Large intestine (tissue), 12 donors: ENCODE measurements at places on chromosomes 3 and 15. TPM values are rescaled to one million over a fixed set of nuclear protein-coding genes. Genes with fewer than 3 reads are reported as not detected.

The NSUN3 gene
- polyA plus RNA-seq = 11.8 TPM

The PAQR5 gene
- polyA plus RNA-seq = 3.4 TPM

The CDCP1 gene
- polyA plus RNA-seq = 25.5 TPM

The FOXB1 gene
- 0.03 TPM for polyA plus RNA-seq

The ATP13A5 gene
- polyA plus RNA-seq = 0.09 TPM

The SLC30A4 gene
- polyA plus RNA-seq = 3.7 TPM

The C3orf18 gene
- 6.8 TPM for polyA plus RNA-seq

The PRICKLE2 gene
- polyA plus RNA-seq = 10.5 TPM

- no peaks in the 10 kb centered on the region for H3K36me3 ChIP-seq
- H3K27me3 ChIP-seq = no peaks in the 10 kb centered on the region
- DNase-seq = no peak
- no peaks in the 10 kb centered on the region for H3K4me1 ChIP-seq
- H3K4me3 ChIP-seq = no peak overlapping the region
- no peak overlapping the region for H3K27ac ChIP-seq
These were observed 723.5 kb upstream of the SGO1 start for GRCh38 chr3:20909511-20909910.

DNA sequence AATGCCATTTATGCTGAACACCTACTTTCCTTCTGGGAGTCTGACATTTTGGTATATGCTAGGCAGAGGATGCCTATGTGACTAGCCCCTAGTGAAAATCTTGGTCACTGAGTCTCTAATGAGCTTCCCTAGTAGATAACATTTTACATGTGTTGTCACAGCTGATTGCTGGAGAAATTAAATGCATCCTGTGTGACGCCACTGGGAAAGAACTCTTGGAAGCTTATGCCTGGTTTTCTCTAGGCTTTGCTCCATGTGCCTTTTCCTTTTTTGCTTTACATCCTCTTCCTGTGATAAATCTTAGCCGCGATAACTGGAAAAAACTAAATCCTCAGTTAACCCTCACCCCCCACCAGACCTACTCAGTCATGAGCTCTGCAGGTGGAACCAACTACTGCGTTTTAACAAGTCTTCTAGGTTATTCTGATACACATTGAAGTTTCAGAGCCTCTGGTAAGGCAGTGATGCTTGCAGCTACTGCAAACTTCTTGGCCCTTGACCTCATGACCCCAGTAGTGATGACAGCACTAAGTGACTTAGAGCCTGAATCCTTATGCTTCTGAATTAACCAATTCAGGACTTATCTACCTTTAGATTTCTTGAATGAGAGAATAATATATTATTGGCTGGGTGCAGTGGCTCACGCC, 292.4 kb upstream of the SOX14 start:
- H3K27me3 ChIP-seq = no peaks in the 10 kb centered on the region
- H3K27ac ChIP-seq = no peak overlapping the region
- H3K36me3 ChIP-seq = no peaks in the 10 kb centered on the region
- DNase-seq = no peak
- no peak overlapping the region for H3K4me3 ChIP-seq

- H3K27ac ChIP-seq = no peak overlapping the region
- H3K27me3 ChIP-seq = peaks cover 2% of the 10 kb centered on the region
- DNase-seq = no peak
- no peaks in the 10 kb centered on the region for H3K4me1 ChIP-seq
These were observed 223.0 kb upstream of the LYSMD4 start for GRCh38 chr15:99956022-99956775.

GRCh38 chr3:124401843-124402242, 328.4 kb upstream of the UMPS start:
- H3K27ac ChIP-seq = peak overlapping the region; percentile 23
- H3K4me1 ChIP-seq = peaks cover 27% of the 10 kb centered on the region
- DNase-seq = no peak
- no peaks in the 10 kb centered on the region for H3K36me3 ChIP-seq

- H3K27ac ChIP-seq = peak overlapping the region; percentile 8
- no peak overlapping the region for H3K4me3 ChIP-seq
- H3K27me3 ChIP-seq = no peaks in the 10 kb centered on the region
- H3K36me3 ChIP-seq = peaks cover 34% of the 10 kb centered on the region
- H3K4me1 ChIP-seq = peaks cover 6% of the 10 kb centered on the region
These were observed 11.2 kb upstream of the MST1R start for GRCh38 chr3:49914906-49915305.

DNA sequence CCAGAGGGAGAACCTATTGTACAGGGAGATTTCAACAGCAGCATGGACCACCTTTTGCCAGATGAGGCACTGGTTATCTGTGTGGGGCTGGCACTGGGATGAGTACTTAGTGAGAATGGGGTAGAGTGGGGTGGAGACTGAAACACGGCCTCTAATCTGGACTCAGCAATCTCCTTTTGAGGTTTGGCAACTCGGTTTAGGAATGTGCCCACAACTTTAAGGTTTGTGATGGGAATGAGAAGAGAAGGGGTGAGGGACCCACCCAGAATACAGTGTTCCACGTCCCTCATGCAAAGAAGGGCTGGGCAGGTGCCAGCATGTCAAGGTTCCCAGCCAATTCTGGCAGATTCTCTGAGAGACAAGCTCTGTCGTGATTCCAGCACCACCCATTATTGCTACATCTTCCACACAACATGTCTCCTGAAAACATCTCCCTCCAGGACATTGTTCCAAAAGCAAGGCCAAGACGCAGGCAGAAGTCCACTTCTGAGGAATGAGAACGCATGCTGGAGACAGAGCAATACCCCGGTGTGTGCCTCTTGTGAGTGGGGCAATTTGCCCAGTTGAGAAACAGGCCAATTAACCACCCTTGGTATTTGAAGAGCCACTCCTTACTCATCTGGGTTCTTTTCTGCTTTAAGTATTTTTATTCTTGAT, 37.5 kb upstream of the CCR4 start:
- no peak overlapping the region for H3K4me3 ChIP-seq
- DNase-seq = peak; percentile 32
- peak overlapping the region; percentile 17 for H3K27ac ChIP-seq
- H3K36me3 ChIP-seq = no peaks in the 10 kb centered on the region
- no peaks in the 10 kb centered on the region for H3K27me3 ChIP-seq

GRCh38 chr15:98873441-98874218, 134.0 kb downstream of the PGPEP1L start:
- no peaks in the 10 kb centered on the region for H3K36me3 ChIP-seq
- H3K4me3 ChIP-seq = no peak overlapping the region
- no peak overlapping the region for H3K27ac ChIP-seq

GRCh38 chr3:188890572-188891270, 281.1 kb upstream of the TPRG1 start:
- H3K4me3 ChIP-seq = no peak overlapping the region
- DNase-seq = no peak
- no peaks in the 10 kb centered on the region for H3K27me3 ChIP-seq

DNA sequence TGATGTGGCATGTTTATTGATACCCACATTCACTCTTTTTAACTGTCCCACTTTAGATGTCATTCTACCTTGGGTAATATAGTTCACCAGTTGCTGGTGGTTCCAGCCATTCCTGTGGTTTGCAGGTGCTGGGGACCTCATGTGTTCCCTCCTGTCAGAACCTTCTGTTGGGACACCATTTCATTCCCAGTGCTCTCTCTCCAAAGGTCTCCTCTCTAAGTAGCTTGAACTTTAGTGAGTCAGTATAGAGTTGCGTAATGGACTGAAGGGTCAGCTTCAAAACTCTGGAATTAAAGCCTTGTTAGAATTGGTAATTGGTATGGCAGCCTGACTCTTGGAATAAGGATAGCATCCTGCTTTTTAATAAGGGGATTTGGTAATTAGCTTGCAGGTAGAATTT, 108.5 kb downstream of the PLCL2 start:
- no peak overlapping the region for H3K27ac ChIP-seq
- H3K4me3 ChIP-seq = no peak overlapping the region
- no peaks in the 10 kb centered on the region for H3K27me3 ChIP-seq
- H3K4me1 ChIP-seq = no peaks in the 10 kb centered on the region
- no peak for DNase-seq
- no peaks in the 10 kb centered on the region for H3K36me3 ChIP-seq

- DNase-seq = peak; percentile 62
- H3K27ac ChIP-seq = peak overlapping the region; percentile 16
- no peak overlapping the region for H3K4me3 ChIP-seq
- H3K4me1 ChIP-seq = no peaks in the 10 kb centered on the region
- no peaks in the 10 kb centered on the region for H3K36me3 ChIP-seq
- no peaks in the 10 kb centered on the region for H3K27me3 ChIP-seq
These were observed 385.7 kb downstream of the LSAMP start for GRCh38 chr3:116059421-116060096.

GRCh38 chr3:184814214-184814613, 2.2 kb downstream of the VPS8 start:
- H3K27ac ChIP-seq = no peak overlapping the region
- H3K4me1 ChIP-seq = peaks cover 5% of the 10 kb centered on the region
- DNase-seq = no peak
- H3K4me3 ChIP-seq = no peak overlapping the region

DNA sequence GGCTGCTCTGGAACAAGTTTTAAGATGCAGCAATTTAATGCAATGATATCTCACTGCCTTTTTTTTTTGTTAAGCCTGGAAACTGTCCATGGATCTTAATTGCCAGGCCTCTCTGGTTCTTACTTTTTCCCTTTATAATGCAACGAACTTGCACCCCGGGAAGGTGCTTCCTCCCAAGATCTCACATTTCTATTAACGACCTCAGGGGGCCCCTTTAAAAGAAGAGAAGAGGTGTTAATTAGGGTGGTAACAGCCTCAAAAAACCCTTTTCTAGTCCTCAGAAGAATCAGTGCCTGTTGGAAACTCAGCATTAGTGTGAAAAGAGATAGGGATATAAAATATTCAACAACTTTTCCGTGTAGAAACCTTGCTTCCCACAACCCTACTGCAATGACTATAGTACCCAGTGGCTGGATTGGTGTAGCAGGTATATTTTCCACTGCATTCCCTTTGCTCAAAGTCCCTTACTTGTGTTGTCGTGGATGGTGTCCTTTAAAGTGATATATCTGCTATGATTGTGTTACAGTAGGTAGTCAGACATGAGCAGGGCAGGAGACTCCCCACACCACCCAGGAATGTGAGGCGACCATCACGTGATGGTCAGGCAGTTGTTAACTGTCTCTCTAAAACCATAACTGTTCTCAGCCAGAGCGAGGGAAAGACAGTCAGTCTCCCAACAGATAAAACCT, 121.8 kb downstream of the CTNNB1 start:
- H3K27me3 ChIP-seq = no peaks in the 10 kb centered on the region
- no peak overlapping the region for H3K4me3 ChIP-seq
- H3K4me1 ChIP-seq = no peaks in the 10 kb centered on the region
- no peak for DNase-seq
- H3K36me3 ChIP-seq = no peaks in the 10 kb centered on the region
- no peak overlapping the region for H3K27ac ChIP-seq

DNA sequence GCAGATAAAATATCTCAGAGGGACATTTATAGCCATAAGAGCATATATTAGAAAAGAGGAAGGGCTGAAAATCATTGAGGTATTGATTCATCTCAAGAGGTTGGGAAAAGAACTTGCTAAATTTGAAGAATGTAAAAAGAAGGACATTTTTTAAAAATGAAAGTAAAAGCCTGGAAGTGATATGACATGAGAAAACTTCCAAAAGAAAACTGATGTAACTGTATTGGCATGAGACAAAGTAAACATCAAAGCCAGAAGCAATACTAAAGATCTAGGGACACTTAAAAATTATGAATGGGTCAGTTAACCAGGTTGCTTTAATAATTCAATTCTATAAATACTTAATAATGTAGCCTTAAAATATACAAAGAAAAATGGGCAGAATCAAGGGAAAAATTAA, 31.9 kb downstream of the CEP63 start:
- no peak overlapping the region for H3K4me3 ChIP-seq
- no peaks in the 10 kb centered on the region for H3K27me3 ChIP-seq
- peaks cover 6% of the 10 kb centered on the region for H3K36me3 ChIP-seq
- H3K27ac ChIP-seq = no peak overlapping the region
- no peak for DNase-seq
- H3K4me1 ChIP-seq = no peaks in the 10 kb centered on the region

GRCh38 chr3:16056217-16056616, 118.3 kb upstream of the GALNT15 start:
- H3K36me3 ChIP-seq = no peaks in the 10 kb centered on the region
- no peaks in the 10 kb centered on the region for H3K27me3 ChIP-seq
- DNase-seq = no peak
- H3K4me1 ChIP-seq = no peaks in the 10 kb centered on the region
- H3K4me3 ChIP-seq = no peak overlapping the region
